ENCODE measurements at places on chromosomes 7 and 10.

GRCh38 chr10:46283580-46284285 is 3.1 kb upstream of the ANTXRL start:
- no peak for DNase-seq

DNA sequence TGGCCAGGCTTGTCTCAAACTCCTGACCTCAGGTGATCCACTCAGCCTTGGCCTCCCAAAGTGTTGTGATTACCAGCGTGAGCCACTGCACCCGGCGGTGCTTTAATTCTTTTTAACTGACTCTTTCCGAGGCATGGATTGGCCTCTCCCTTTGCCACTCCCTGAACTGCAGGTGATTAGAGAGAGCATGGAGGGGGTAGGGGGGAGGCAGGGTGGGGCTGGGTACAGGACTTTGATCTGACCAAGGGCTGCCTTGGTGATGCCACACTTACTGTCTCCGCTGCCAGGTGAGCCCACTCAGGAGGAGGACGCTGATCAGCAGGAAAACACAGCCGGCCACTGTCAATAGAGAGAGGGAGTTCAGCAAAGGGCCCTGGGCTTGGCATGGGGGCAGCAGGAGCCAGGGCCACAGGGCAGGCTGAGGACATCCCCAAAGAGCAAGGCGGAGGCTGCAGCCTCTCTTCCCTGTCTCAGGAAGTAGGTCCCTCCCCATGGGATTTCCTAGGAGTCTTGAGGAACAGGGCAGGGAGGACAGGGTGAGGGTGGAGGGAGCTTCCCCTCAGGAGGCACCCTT is 40.5 kb upstream of the IL15RA start:
- no peak for DNase-seq

GRCh38 chr10:127989481-127990012 is 82.6 kb downstream of the PTPRE start:
- no peak for DNase-seq

- DNase-seq: no peak
Observed at GRCh38 chr10:47378606-47379444, 5.3 kb downstream of the ZNF488 start.

GRCh38 chr7:151238924-151239836 is 6.9 kb downstream of the CHPF2 start:
- DNase-seq: no peak

DNA sequence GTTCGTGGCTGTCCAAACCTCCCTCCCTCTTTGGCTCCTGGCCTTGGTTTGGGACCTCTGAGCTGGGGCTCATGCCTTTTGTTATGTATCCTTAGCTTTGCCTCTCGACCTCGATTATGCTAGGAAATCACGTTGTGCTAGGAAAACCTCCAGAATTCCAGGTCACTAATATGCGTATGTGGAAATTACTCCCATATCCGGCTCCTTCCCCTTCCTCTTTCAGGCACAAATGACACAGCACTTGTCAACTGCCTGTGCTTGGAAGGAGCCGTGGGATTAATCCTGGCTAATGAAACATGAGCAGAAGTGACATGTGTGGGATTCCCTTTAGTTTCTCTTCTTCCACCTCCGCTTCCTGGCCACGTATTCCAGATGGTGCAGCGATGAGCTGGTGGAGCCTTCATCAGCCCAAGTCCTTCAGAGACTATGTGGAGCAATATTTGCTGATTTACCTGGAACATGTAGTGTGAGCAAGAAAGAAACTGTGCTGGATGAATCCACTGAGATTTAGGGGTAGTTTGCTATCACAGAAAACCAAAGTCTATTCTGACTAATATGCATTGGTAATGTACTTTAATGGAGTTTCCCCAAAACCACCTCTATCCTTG is 149.2 kb downstream of the REEP3 start:
- no peak for DNase-seq

GRCh38 chr10:132820056-132820455 is 34.1 kb upstream of the NKX6-2 start:
- DNase-seq: no peak

GRCh38 chr10:59627366-59628018 is 82.2 kb downstream of the SLC16A9 start:
- DNase-seq: no peak
